ENCODE measurements at places on chromosomes 2 and 18.

- no peak for DNase-seq
Observed at GRCh38 chr2:122507261-122507660, 751.8 kb downstream of the TSN start.

DNA sequence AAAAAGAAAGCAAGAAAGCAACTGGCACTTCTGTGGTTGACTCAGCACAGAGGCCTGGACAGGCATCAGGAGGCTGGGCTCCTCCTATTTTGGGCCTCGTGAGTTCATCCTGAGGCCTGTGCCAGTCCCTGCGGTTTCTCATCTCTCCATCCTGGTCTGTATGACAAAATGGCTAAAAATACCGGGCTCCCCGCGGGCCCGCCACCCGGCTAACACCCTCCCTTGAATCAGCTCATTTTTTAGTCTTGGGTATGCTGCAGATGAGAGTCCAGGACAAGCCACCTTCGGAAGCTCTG lies 62.3 kb upstream of the YWHAQ start:
- peak; percentile 57 for DNase-seq

DNA sequence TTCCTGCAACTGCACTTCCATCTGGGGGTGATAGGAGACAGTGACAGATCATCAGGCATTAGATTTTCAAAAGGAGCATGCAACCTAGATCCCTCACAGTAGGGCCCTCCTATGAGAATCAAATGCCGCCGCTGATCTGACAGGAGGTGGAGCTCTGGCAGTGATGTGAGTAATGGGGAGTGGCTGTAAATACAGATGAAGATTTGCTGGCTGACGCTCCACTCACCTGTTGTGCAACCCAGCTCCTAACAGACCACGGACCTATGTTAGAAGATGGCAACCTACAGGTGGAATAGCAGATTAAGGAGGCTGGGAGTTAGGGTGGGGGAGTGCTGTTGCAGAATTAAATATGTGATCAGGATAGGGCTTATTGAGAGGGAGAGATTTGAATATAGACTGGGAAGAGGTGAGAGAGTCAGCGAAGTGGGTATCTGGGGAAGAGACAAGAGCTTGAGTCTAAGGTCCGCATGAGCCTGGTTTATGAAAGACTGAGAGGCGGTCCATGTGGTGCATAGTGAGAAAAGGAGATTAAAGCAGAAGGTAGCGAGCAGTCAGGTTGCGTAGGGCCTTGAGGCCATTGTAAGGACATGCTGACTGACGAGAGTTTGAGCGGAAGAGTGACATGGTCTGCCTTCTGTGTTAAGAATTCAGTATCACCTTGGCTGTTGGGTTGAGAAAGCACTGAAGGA lies 31.3 kb upstream of the TOGARAM2 start:
- DNase-seq = no peak

DNA sequence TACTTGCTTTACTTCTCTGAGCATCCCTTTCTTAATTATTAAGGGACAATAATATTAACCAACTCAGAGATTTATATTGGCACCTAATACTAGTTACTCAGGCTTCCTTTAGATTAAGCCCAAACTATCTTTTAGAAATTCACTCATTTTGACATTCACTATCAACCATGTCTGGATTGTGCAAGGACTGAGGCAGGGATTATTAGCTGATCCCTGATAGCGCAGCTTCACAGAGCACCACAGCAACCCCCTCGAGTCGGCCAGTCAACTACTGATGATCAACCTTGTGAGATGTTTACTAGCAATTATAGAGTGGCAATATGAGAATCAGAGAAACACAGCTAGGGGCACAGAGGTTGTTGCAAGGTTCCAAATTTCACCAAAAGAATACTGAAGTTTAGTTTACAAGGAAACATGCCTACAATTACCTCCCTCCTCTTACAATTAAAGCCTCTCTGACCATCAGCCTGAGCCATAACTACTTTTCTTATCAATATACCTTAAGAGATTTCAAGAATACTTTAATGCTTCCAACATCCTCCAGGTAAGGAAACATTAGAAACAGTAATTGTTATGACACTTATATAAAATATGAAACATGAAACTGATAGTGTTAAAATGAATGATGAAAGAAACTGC lies 191.6 kb downstream of the TCF4 start:
- no peak for DNase-seq

DNA sequence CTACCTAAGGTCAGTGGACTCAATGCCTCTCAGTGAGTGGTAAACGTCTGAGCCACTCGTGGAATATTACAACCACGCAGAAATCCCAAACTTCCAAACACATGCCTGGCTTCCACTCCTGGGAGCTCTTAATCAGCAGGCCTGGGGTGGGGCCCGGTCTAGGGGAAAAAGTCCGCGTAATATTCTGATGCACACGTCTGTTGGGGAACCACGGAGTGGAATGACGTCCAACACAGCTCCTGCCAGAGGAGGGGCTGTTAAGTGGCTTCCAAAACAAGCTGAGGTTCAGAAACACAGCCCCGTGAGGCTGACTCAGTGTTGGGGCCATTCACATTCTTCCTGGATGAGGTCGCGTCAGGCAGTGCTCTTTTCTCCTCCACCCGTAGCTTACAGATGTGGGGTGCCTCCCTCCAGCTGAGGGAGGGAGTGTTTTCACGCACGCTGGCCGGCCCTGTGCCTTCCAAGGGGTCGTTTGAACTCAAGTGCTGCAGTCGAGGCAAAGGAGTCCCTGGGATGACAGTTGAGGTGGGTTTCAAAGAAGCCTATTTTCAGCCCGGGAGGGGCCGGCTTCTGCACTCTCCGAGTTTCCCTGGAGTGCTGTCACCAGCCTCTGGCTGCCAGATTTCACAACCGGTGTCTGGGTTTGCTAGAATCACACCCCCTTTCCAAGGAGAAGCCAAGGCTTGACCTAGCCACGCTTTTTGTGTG lies 73.1 kb downstream of the ACKR3 start:
- no peak for DNase-seq

GRCh38 chr2:119760237-119760955 lies 674 bp downstream of the PTPN4 start:
- no peak for DNase-seq

GRCh38 chr2:238247002-238247822 lies 7.4 kb upstream of the HES6 start:
- no peak for DNase-seq

DNA sequence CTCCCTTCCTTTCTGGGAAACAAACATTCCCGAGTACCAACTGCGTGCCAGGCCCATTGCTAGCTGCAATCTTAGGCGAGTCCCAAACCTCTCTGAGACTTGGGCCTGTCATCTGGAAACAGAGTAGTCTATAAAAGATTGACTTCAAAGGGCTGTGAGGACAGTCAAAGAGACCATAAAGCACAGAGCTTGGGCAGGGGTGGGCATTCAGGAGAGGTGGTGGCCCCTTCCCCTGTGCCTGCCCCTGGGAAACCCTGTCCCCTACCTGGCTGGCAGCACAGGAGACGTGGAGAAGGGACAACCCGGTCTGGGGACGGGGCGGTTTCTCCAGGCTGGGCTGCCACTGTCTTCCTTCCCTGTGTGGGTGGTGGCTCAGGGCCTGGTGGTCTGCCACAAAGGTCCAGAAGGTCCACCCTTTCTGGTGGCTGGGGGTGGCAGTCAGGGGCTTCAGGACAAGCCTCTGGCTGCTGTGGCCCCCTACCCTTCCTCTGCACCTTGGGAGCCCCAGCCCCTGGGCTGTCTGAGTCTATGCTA lies 33.9 kb upstream of the FOSL2 start:
- DNase-seq = no peak

DNA sequence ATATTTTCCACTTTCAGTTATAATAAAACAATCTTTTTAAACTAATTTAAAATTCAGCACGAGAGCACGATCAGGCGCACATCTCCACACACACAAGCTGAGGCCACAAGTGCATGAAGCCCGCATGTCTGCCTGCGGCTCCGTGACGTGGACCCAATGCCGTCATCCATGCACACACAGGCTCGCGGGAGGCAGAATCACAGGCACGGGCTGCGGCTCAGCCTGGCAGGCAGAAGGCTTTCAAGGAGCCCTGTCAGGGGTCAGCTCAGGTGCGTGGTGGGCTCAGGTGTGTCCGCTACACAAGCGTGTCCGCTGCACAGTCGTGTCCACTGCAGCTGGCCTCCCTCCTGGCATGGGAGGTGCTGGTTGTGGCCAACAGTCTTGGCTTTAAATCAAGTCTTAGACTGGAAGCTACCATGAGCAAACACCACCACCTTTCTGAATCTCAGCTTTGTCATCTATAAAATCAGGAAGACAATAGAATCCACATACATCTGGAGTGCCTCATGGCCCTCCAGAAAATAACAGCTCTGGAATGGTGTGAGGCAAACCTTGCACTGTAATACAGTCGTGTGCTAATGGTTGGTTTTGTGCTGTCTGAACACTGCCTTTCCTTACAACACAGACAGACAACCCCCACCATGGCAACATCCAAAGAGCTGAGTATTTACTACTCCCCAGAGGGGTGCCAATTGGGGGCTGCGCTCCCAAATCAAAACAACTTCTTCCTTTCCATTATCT lies 210.1 kb downstream of the NDUFA10 start:
- DNase-seq = no peak

GRCh38 chr18:31633392-31634330 lies 42.0 kb downstream of the TTR start:
- DNase-seq = peak; percentile 28

DNA sequence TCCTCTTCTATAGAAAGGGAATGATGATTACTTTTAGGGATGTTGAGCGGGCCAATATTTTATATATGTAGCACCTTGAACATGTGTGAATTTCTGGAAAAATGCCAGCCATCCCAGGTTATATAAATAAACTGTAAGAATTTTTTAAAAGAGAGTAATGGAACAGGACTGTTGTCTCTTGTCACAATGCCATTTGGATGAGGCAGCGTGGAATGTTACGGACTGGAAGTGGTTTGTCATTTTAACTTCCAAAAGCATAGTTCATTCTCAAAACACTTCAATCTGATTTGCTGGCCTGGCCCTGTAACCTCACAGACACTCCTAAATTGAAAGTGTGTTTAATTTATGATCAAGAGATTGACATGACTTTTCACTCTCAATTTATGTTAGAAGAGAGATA lies 70.8 kb downstream of the TPGS2 start:
- DNase-seq = no peak

DNA sequence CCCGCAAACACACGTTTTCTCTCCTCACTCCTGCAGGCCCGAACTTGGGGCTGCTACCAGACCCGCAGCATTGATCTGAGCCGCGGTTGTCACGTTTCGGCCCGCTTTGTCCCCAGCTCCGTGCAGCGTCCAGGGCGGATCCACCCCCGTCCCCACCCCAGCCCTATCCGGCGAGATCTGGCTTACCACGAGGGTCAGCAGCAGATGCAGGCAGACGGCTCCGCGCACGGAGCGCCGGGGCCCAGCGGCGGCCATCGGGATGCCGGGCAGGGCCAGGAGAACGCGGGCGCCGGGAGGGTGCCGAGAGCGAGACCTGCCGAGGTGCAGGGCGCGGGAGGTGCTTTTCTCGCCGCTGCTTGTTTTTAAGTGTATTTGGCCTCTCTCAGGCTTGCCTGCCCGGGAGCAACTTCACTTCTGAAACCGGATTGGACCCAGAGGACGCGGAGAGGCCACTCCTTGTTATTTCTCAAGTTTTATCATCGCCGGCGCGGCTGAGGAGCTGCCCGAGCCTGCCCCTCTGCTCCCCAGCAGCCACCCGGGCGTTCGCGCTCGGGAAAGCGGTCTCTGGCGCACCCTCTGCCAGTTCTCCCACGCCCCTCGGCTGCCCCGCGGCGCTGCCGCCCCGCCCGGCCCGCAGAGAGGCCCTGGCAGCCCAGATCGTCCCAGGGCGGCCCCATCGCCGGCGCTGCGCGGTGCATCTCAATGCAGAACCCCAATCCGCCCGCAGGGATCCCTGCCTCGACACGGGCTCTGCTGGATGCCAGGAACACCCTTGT lies at the start of gene DSC3:
Gene DSC3, minus strand, starts transcription at position 337 of the 776 bp plus-strand sequence. Its CDS starts 82 bp downstream, at position 255.
- no peak for DNase-seq

GRCh38 chr2:14524041-14524802 lies 108.3 kb upstream of the LRATD1 start:
- no peak for DNase-seq
